ENCODE measurements at places on chromosomes 2 and 18.

- no peak for DNase-seq
These were observed 20.6 kb downstream of the PDE1A start for GRCh38 chr2:182406221-182406620.

DNA sequence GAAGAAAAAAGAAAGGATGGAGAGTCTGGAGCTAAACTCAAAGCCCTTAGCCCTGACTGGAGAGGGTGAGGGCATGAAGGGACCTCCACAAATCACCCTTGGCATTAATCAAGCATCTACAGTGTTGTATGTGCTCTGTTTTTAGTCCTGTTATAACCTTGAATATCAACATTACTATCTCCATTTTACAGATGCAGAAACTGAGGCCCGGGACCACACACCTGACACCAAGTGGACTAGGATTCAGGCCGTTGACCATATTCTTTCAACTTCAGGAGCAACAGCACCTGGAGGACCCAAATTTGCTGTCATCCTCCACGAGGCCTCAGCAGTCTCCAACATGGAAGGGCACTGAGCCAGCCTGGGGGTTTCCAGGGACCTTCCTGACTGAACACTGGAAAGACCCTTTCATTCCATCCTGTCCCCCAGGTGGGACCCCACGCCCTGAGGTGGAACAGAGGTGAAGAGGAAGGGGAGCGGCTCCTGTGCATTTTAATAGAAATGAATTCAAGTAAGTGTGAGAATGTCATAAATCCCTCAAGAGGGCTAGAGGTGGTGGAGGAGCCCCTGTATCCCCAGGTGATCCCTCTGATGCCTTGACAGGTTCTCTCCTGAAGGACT, 41.0 kb downstream of the SERTAD2 start:
- DNase-seq = no peak

- DNase-seq = no peak
These were observed 90.7 kb upstream of the TFPI start for GRCh38 chr2:187644981-187645380.

- DNase-seq = no peak
These were observed 112.7 kb upstream of the NPAS2 start for GRCh38 chr2:100707016-100707947.

GRCh38 chr2:108385411-108386071, 7.8 kb downstream of the SULT1C4 start:
- no peak for DNase-seq

DNA sequence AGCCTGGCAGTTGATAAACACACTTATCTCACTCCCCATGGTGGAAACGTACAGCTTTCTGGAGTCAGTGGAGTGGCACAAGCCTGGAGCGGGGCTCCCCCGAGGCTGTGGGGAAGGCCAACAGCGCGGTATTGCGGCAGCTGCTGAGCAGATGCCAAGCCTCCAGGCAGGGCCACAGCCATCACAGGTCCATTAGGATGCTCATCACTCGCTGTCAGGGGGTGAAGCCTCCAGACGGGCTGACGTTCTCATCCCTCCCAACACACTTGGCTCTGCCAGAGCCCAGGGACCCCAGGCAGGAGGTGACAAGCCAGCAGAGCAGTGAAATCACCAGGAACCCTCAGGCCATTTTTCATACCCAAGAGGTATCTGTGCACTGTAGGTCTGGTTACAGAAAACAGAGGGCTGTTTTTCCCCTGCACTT, 529.2 kb upstream of the KLHL29 start:
- DNase-seq = no peak

DNA sequence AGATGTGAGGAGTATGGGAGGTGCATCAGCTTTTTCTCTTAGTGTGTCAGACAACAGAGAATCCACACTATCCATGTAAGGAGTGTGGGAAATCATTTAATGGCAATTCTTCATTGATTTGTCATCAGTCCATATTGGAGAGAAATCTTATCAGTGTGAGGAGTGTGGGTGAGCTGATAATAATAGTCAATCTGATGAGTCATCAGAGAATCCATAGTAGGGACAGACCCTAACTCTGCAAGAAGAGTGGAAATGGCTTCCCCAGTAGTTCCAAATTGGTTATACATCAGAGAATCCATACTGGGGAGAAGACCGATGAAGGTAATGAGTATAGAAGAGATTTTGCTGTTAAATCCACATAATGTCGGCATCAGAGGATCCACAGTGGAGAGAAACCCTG, 150.5 kb upstream of the THUMPD2 start:
- DNase-seq = no peak

DNA sequence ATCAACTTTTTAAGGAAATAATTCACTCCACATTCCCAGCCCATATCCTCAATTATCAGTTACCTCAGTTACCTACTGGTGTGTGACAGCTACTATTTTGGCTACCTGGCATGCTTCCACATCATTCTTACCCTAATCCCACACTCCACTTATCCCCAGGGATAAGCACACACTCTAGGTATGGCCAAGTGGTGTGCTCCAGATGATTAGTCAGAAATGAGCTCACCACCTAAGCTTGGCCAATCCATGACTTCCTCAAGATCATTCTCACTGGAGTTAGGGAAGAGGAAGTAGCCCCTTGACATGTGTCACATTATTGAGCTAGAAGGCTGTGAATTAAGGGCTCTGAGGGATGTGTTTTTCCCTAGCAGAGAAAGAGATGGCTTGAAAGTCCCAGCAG, 20.9 kb upstream of the SMAD4 start:
- DNase-seq = no peak

- no peak for DNase-seq
These were observed 174.2 kb downstream of the SLC39A10 start for GRCh38 chr2:195830968-195831950.

GRCh38 chr18:59605633-59606192, 91.5 kb downstream of the CCBE1 start:
- DNase-seq = no peak

GRCh38 chr2:142134911-142135310, 4.1 kb upstream of the LRP1B start:
- DNase-seq = no peak

DNA sequence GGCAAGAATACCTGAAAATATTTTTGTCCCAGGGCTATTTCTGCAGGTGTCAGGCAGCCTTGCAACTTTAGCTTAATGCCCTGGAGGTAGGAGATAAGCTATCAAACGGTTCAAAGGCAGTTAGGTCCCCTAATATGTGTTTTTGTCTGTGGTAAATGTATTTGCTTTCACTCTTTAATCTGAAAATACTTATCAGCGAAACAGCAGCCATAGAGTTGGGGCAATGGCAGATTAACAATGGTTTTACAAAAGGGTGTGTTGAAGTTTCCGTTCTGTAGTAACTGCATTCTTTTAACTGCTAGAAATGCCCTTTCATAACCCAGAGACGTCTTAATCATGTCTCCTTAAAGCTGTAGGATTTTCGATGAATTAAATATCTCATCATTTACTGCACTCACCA, 265.0 kb upstream of the TRIB2 start:
- DNase-seq = no peak

DNA sequence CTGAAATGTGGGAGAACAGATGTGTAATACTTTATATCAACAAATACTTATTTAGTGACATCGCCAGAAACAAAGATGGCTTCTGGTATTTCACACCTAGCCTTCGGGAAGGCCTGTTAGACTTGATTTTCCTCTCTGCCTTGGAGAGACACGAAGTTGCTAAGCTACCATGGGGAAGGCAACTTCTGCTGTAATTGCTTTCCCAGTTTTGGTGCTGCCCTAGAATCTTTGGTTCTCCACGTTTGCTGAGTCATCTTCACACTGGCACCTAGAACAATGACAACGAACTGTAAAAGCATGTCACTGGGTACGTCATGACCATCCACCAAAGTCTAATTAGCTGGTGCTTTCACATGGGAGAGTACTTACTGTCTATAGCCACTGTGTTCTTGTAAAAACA, 58.7 kb upstream of the ACTR3 start:
- DNase-seq = no peak

DNA sequence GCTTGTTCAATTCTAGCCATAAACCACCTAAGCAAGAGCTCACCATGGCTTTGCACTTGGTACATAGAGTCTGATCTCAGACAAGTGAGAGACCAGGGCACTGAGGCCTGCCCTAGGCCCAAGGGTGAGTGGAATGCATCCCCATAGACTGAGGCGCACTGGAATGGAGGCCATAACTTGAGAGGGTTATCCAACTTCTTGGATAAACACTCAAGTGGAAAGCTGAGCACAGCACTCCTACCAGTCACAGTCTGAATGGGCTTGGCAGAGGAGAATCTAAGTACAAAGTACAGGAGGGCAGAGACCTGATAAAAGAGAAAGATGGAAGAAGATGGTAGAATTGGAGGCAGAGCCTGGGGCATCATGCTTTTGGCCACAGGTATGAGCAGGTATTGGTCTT, 30.4 kb upstream of the CASP10 start:
- DNase-seq = no peak

GRCh38 chr2:158509928-158510797, 53.4 kb downstream of the PKP4 start:
- no peak for DNase-seq

DNA sequence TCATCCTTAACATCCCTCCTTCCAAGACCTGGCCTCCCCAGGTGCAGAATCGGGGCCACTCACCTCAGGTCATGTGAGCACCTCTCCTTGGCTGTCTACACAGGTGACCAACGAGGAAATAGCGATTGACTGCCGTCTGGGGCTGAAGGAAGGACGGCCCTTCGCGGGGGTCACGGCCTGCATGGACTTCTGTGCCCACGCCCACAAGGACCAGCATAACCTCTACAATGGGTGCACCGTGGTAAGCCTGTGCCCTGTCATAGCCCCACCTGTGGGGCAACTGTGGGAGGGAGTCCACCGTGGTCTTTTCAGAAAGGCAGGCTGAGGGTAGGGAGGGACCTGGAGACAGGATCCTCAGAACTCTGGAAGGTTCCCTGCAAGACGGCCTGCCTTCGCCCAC, 54.3 kb downstream of the BOLA3 start:
- DNase-seq = no peak

- DNase-seq = no peak
These were observed 325.2 kb downstream of the DYSF start for GRCh38 chr2:71778514-71778913.

GRCh38 chr2:131493199-131493968, 1.2 kb upstream of the MZT2A start:
- DNase-seq = no peak

- DNase-seq = no peak
These were observed 62.1 kb upstream of the PGAP1 start for GRCh38 chr2:196988639-196989038.

DNA sequence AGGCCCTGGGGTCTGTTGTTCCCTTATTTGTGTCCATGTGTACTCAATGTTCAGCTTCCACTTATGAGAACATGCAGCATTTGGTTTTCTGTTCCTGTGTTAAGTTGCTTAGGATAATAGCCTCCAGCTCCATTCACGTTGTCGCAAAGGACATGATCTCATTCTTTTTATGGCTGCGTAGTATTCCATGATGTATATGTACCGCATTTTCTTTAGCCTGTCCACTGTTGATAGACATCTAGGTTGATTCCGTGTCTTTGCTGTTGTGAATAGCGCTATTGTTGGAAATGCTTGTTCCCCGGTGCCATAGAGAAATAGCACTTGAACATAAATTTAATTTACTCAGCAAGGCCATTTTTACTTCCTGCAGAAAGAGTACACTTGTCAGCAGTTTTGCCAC, 51.3 kb upstream of the EPAS1 start:
- DNase-seq = no peak

DNA sequence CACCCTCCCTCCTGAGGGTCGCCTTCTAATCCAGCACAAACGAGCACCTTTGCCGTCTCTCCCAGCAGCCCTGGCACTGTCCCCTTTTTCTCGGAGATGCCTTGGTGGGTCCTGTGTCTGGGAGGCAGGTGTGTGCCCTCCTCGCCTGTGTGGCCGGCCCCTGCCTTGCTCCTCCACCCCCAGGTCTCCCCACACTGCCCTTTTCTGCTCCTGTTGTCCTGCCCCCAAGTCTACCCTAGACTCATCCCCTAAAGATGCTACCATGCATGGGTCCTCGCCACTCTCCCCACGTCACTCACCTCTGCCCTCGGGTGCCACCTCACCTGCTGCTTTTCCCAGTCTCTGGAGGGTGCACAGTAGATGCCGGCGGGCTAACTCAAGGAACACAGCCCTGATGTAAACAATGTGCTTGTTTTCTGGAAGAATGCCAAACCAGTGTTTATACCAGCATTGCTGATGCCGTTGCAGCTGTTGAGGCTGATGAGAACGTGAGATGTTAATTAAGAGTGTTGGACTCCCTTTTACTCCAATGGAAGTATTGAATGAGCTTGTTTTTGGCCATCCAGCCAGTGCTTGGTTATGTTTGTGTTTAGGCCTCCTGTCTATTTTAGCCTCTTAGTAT, 223.1 kb downstream of the AGAP1 start:
- DNase-seq = no peak

DNA sequence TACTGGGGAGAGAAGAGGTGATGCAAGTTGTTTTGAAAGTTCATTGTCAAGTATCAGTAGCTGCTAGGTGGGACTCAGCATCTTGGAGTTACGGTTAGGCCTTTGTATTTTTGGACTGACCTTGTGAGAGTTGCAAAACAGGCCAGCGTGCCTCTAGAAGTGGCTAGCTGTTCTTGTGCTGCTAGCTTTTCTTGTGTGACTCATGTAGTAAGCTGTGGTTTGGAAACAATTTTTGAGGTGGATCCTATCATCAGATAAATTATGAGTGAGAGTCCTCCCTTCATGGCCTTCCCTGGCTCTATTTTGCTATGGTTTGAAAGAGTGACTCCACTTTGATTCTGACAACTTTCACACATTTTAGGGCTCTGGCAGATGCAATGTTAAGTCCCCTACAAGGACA, 409.2 kb upstream of the HS6ST1 start:
- DNase-seq = no peak

DNA sequence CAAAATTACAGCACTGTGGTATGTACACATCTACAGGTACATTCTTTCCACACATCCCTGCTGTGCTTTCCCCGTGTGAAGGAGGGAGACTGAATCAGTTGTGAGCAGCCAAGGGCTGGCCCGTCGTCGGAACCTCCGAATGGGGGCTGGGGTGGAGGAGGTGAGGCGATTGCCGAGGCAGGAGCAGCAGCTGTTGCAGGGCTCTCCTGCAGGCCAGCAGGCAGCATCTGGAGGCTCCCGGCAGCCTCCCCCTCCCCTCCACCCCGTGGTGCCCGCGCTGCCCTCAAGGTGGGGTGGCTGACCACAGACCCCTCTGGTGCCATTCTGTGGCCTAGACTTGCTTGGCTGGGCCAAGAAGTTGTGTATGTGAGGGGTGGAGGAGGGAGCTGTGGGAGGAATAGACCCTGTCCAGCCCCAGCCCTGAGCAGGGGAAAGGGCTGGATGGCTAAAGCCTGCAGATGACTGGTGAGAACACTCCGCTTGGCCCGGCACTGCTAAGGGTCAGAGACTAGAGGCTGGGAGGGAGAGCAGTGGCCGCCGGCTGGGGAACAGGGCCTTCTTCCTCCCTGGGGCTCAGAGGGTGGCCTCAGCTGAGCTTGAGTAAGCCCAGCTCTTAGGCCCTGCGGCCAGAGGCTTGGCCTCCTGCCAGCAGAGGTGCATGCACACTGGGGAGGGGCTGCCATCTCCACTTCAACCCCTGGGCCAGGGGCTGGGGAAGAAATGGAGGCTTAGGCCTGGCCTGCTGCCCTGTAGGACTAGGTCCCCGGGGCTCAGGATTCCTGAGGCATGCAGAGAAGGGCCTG, 7.6 kb downstream of the STAMBP start:
- no peak for DNase-seq
